ENCODE measurements at places on chromosomes 13 and 19. TPM values are rescaled to one million over a fixed set of nuclear protein-coding genes. Genes with fewer than 3 reads are reported as not detected.

- DNase-seq, result peak; percentile 77
- H3K36me3 ChIP-seq, result peaks cover 18% of the 10 kb centered on the region
- no peaks in the 10 kb centered on the region for H3K27me3 ChIP-seq
- H3K4me1 ChIP-seq, result peaks cover 13% of the 10 kb centered on the region
- peak overlapping the region; percentile 76 for H3K27ac ChIP-seq
These were observed 451 bp upstream of the ICAM5 start for GRCh38 chr19:10289167-10289835.

GRCh38 chr13:70874636-70875035 lies 766.4 kb upstream of the KLHL1 start:
- H3K4me1 ChIP-seq, result no peaks in the 10 kb centered on the region
- no peak overlapping the region for H3K4me3 ChIP-seq
- H3K27ac ChIP-seq, result no peak overlapping the region
- H3K27me3 ChIP-seq, result no peaks in the 10 kb centered on the region
- no peak for DNase-seq

DNA sequence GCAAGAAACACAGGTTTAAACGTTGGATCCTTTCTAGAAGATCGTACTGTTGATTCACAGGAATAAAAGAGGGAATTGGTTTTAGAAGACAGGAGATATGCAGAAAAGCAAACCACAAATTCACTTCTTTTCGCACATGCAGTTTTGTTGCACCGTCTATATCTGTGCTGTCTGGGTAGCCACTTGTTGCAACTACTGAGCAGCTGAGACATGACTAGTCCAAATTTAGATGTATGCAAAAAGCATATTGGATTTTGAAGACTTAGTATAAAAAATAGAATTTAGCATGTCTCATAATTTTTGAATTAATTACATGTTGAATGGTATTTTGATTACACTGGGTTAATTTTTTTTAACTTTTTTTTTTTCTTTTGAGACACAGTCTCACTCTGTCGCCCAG lies 176.3 kb downstream of the KLF12 start:
- DNase-seq, result no peak
- no peak overlapping the region for H3K4me3 ChIP-seq
- no peaks in the 10 kb centered on the region for H3K27me3 ChIP-seq
- H3K4me1 ChIP-seq, result peaks cover 11% of the 10 kb centered on the region
- H3K36me3 ChIP-seq, result no peaks in the 10 kb centered on the region

- H3K27ac ChIP-seq, result no peak overlapping the region
- H3K4me3 ChIP-seq, result no peak overlapping the region
- H3K27me3 ChIP-seq, result no peaks in the 10 kb centered on the region
- H3K4me1 ChIP-seq, result peaks cover 6% of the 10 kb centered on the region
- no peaks in the 10 kb centered on the region for H3K36me3 ChIP-seq
These were observed 144.2 kb downstream of the FOXO1 start for GRCh38 chr13:40522282-40522681.

- H3K27ac ChIP-seq, result no peak overlapping the region
- DNase-seq, result no peak
- H3K4me3 ChIP-seq, result no peak overlapping the region
- peaks cover 27% of the 10 kb centered on the region for H3K4me1 ChIP-seq
- H3K27me3 ChIP-seq, result no peaks in the 10 kb centered on the region
- no peaks in the 10 kb centered on the region for H3K36me3 ChIP-seq
These were observed 8.1 kb downstream of the FARP1 start for GRCh38 chr13:98150832-98151479.

GRCh38 chr13:31224963-31225559 lies 25.3 kb downstream of the B3GLCT start:
- no peaks in the 10 kb centered on the region for H3K27me3 ChIP-seq
- H3K4me1 ChIP-seq, result no peaks in the 10 kb centered on the region
- no peaks in the 10 kb centered on the region for H3K36me3 ChIP-seq
- no peak for DNase-seq

- H3K4me3 ChIP-seq, result no peak overlapping the region
- DNase-seq, result no peak
- no peaks in the 10 kb centered on the region for H3K4me1 ChIP-seq
- no peaks in the 10 kb centered on the region for H3K27me3 ChIP-seq
- no peak overlapping the region for H3K27ac ChIP-seq
These were observed 15.2 kb downstream of the KCNC3 start for GRCh38 chr19:50313812-50314536.

DNA sequence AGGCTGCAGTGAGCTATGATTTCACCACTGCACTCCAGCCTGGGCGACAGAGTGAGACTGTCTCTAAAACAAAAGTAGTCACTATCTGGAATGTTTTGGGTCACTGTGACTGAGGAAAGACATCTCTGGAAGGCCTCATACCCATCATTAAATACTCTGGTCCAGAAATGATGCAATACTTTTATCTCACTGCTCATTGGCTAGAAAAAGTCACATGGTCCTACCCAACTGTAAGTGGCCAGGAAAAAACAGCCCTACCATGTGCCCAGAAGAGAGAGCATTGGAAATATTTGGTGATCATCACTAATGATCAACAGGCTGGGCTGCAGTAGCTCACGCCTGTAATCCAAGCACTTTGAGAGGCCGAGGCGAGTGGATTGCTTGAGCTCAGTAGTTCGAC lies 29.8 kb downstream of the PNPLA6 start:
- no peak for DNase-seq
- no peak overlapping the region for H3K27ac ChIP-seq
- H3K4me1 ChIP-seq, result peaks cover 3% of the 10 kb centered on the region
- no peaks in the 10 kb centered on the region for H3K36me3 ChIP-seq
- H3K27me3 ChIP-seq, result no peaks in the 10 kb centered on the region

DNA sequence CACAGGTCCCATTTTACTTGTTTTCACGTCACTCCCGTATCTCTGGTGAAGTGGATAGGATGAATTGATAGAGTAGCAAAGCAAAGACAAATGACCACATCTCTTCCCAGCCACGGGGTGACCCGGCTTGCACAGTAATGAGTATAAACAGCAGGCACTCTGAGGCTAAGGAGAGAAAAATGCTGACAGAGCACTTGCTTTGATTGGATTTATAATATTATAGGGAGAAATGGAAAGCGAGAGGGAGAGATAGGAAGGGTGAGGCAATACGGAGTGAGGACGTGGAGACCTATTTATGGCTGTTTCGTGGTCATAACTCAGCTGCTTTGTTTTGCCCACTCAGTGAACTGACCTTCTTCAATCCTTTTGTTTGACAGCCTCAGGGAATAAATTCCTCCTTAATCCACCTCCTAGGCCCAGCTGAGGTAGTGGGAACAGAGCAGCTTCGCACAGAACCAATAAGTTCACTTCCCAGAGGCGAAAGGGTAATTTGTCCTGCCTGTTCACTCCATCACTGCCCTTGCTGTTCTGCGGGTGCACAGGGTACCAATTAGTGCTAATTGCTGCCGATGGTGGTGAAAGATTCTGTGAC lies 68.6 kb downstream of the ERCC5 start:
- H3K4me1 ChIP-seq, result no peaks in the 10 kb centered on the region
- H3K4me3 ChIP-seq, result no peak overlapping the region
- no peaks in the 10 kb centered on the region for H3K27me3 ChIP-seq
- DNase-seq, result no peak
- no peaks in the 10 kb centered on the region for H3K36me3 ChIP-seq

DNA sequence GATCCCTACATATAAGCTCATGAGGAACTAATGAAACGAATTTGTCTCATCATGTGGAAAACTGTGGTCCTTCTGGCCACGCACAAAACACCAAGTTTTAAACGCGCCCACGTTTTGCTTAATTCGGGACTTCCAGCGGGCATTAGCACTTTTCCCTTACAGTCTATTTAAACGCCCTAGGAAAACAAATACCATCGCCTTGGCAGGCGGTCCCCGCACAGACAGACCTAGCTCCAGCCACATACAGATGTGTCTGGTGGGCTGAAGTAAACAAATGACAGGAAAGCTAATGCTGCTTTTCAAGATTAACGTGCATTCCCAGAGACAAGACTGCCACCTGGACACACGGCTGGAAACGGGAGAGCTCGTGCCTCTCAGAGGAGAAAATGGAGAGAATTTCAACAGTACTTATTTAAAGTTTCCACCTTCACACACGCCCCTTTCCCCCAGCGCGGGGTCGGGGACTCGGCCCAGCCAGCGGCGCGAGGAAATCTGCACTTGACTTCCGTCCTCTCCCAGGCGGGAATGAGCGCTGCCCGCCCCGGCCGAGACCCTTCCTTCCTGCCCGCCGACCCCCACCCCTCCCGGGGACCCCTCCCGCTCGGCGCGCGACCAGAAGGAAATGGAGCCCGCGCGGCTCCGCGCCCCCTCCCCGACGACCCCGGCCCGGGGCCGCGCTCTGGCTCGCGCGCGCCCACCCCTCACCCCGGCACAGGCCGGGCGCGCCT lies 931 bp downstream of the USP12 start:
- peak; percentile 8 for DNase-seq
- no peaks in the 10 kb centered on the region for H3K36me3 ChIP-seq
- peak overlapping the region; percentile 66 for H3K27ac ChIP-seq
- H3K27me3 ChIP-seq, result no peaks in the 10 kb centered on the region

Gene BICRA
- 11.3 TPM for total RNA-seq

Gene SIRT2
- total RNA-seq, result 15.4 TPM

Gene TLE6
- 10.9 TPM for total RNA-seq
